Right ventricle myocardium inferior (tissue), 1 donor: ENCODE measurements at places on chromosomes 12 and 14.

- no peak for DNase-seq
Observed at GRCh38 chr14:67411820-67412421, at the start of gene PLEK2. TSS of gene PLEK2 (minus strand) at chr14:67412165. CDS start at chr14:67412059, 106 bp downstream.

DNA sequence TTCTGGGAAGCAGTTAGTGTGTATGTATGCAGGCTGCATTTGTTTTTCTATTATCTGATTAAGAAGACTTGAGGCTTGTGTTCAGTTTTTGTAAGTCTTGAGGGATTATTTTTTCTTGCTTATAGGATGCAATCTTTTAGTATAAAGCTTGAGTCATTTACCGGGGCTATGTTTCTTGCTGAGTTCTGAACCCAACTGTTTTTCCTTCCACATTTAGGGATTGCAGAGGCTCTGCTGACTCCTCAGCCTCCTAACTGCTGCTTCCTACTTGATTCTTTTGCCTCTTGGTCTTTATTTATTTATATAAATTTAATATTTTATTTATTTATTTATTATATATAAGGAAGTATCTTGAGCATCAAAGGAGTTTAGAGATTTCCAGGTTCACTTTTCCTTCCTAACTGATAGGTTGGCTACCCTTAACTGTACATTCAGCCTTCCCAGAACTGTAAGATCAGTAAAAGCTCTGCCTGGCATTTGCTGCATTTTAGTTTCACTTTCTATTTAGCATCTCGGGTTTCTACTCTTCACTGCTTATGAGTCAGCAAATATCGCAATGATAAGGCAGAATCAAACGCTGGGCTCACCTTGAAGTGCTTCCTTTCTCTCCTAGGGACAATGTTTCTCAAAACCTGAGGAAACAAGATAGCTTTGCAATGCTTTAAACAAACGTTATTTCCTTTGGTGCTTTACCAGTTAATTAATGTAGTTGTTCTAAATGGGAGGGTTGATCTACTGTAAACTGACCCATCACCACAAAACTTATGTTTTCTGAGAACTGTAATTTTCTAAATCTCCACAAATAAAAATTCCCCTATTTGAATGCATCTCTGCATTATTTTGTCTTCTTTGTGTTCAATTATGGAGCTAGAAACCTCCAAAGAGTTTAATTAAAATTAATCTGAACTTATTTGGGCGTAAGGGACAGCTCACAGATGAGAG is 1183.7 kb upstream of the TMEM132C start:
- DNase-seq: no peak

DNA sequence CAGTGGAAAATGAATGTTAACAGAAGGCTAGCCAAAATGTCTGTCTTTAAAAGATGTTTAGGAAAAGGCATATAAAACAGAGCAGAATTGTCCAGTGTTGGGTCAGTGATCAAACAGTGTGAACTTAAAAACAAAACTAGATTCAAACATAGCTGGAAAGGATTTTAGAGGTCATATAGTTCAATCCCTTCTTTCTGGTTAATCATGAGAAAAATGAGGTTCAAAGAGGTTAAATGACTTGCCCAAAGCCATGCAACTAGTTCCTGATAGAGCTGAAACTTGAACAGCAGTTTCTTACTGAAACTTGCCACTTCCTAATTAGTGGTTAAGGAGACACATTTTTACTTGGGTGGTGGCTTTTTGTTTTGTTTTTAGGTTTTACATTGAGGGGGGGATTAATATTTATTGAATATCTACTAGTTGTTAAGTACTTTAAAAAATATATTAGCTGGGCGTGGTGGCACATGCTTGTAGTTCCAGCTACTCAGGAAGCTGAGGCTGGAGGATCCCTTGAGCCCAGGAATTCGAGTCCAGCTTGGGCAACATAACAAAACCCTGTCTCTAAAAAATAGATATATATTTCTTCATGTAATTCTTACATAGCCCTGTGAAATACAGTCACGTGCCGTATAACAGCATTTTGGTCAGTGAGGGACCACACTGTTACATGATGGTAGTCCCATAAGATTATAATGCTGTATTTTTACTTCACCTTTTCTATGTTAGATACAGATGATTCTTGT is 20.4 kb downstream of the ACVR1B start:
- DNase-seq: no peak

DNA sequence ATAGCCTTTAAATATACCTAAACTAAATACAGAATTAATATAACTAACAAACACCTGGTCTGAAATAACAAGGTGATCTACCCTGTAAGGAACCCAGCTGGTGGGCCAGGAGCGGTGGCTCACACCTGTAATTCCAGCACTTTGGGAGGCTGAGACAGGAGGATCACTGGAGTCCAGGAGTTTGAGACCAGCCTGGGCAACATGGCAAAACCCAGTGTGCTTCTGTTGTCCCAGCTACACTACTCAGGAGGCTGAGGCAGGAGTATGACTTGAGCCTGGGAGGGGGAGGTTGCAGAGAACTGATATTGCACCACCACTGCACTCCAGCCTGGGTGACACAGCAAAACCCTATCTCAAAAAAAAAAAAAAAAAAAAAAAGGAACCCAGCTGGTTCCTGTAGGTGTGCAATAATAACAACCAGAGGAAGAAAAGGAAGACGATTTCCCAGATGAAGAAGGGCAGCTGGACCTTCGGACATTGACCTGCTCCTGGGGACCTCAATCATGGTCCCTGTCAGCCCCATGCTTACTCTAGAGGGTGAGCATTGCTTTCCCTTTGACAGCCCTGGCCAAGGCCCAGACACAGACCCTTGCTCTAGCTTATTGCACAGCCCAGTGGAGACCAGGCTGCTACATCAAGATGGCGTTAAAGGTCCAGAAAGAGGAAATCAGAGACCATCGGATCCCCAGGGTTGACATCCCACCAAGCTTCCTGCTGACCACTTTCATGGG is 5.4 kb downstream of the FOS start:
- no peak for DNase-seq

DNA sequence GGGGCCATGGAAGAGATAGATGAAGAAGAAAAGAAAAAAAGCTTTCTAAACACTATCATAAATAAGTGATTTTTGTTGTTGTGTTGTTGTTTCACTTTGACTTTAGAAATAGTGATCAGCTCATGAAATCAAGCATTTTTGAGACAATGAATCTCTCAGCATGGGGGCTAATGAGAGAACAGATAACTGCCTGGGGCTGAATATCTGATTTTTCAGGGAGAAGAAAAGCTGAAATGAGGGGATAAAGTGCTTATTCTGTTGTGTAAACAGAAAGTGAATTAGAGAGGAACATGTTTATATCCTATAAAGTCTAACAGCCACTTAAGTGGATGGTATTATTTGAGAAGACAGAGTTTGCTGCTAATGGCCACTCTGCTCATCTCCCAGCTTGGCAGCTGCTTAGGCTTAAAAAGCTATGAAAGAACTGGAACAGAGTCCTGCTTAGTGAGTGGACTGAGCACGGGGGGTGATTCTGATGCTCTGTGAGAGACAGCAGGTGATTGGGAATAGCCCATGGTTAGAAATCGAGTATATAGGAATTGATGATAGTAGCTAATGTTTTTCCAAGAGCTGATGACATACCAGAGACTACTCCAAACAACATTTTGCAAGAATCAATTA is 646.1 kb upstream of the TMEM132C start:
- no peak for DNase-seq

GRCh38 chr12:19196959-19197630 is 67.6 kb downstream of the PLEKHA5 start:
- DNase-seq: no peak

GRCh38 chr14:91029456-91030217 is 30.8 kb downstream of the RPS6KA5 start:
- DNase-seq: no peak
